ENCODE measurements at places on chromosomes 7 and 10.

DNA sequence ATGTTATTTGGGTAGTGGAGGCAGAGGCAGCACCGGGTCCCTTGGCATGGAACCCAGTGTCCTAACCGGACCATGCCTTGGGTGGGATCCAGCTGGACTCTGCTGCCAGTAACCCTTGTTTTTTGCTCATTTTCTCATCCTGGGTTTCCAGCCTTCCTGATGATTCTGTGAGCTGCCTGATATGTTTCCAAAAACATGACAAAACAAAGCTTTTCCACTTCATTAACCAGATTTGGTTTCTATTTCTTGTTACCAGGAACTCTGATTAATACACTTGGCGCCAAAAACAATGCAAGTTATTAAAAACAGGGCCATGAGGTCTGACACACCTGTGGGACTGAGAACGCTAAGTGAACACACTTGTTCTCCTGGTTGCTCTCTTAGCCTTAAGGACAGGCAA, 32.8 kb upstream of the DLG5 start:
- DNase-seq: no peak

GRCh38 chr7:116083796-116084195, 53.2 kb upstream of the TFEC start:
- DNase-seq: no peak

DNA sequence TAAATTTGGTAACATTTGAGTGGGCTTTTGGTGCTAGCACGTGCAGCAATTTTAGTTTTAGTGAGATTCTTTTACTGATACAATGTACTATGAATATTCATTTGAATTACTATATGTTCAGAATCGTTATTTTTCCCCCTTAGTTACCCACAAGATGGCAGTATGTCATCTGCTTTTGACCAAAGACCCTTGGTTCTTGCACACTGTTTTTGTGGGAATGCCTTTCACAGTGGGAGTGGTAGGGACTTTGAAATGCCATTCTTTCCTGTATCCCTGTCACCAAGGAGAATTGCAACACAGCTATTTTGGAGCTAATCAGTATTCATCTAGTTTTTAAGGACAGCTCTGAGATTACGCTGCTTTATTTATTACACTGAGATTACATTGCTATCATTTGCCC, 40.6 kb downstream of the SEC23IP start:
- no peak for DNase-seq

DNA sequence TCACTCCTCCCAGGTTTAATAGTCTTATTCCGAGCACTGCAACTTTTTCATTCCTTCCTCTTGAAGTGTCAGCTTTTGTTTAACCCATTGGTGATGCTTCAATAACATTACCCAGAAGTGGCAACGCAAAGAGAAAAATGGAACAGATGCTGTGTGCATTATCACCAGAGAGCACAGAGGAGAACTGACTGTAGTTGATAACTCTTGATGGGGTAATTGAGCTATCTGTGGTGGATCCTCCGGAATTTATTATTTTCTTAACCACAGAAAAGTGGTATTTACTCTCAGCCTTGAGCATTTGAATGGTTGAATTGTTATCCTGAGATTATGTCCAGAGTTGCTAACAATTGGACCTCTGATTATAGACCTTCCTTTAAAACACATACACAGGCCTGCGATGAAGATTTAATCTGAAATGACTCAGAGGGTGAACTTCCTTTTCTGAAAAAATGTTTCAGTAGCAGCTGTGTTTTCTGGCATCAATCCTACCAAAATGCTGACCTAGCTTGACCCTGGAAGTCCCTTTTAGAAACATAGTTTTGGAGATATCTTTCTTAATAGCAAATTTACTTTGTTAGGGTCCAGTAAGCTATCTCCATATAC, 1584.4 kb upstream of the LRRTM3 start:
- no peak for DNase-seq

DNA sequence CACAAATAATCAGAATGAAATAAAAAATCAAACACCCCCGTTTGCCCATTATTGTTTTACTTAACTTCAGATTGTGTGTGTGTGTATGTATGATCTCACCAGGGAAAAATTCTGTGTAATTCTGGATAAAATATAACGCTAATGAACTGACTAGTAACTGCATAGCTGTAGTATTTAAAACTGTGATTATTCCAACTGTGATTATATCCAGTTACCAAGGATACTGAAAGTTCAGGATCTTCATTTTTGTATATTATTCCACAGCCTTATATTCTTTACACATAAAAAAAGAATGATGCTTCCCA, 2.9 kb downstream of the TWIST1 start:
- no peak for DNase-seq

- no peak for DNase-seq
These were observed 209.5 kb downstream of the JCAD start for GRCh38 chr10:29849886-29850285.

DNA sequence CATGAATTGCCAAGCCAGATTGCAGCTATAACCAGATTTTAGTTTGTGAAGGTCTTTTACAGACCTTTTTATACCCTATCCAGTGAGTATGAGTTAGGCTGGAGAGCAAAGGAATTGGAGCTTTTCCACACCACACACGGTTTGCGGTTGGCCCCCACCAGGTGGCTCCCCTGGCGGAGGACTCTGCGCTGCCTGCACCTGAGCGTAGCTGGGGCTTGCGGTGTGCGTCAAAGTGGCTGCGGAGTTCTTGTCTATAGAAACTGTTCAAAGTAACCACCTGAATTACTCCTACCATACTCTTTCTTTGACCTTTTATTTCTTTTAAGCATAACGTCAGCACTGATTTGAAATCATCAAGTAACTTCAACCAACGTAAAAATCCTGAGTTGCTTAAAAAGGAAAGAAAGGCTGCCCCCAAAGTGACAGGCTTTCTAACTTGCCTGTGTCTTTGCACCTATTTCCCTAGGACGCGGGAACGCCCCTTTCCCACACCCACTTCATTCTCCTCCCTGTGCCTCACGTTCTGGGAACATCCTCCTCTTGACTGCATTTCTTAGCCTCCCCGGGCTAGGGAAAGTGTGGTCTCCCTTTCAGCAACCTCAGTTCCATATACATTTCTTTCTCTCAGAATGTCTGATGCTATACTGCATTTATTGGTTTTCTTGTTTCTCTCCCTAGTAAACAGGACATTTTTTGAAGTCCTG, 47.6 kb upstream of the TMEM72 start:
- DNase-seq: no peak

DNA sequence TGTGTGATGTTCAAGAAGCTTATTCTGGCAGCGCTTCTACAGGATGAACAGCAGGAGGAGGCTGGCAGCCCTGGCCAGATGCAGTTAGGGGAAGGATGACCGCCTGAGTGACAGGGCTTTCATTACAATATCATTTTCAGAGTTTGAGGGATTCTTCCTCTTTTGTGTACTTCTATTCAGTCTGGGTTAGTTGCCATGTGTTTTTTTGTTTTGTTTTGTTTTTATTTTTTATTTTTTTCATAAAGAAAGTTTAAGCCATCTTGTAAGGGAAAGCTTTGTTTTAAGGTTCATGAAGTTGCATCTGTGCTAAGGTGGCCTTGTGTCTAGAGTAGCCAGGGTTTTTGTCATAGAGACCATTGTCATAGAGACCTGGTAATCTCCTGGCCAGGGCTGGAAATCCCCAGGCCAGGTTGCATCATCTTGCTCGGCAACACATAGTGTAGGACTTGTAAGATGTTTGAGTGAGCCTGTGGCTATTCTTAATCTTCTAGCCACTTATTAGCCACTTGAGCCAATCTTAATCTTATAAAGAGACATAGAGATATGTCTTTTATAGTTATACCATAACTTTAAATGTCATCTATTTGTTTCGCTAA, 230.5 kb upstream of the TMEM229A start:
- DNase-seq: no peak

DNA sequence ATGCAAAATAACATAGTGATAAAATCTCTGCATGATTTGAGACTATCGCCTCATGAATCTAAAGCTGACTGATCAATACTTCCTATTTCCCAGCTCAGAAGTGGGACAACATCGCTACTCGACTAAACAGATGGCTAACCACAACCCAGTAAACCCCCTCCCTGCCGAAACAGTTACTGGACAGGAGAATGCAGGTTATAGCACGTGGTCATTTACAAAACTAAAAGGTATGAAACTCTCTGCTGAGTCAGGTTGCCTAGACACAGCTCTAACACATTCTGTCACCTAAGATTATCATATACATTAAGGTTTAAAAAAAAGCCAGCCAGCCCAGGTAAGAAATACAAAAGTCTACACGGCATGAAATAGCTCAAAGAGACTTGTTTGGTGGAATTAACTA, 64.0 kb downstream of the CTBP2 start:
- DNase-seq: no peak

- DNase-seq: no peak
These were observed 6.1 kb downstream of the SAMD9L start for GRCh38 chr7:93142127-93142526.

DNA sequence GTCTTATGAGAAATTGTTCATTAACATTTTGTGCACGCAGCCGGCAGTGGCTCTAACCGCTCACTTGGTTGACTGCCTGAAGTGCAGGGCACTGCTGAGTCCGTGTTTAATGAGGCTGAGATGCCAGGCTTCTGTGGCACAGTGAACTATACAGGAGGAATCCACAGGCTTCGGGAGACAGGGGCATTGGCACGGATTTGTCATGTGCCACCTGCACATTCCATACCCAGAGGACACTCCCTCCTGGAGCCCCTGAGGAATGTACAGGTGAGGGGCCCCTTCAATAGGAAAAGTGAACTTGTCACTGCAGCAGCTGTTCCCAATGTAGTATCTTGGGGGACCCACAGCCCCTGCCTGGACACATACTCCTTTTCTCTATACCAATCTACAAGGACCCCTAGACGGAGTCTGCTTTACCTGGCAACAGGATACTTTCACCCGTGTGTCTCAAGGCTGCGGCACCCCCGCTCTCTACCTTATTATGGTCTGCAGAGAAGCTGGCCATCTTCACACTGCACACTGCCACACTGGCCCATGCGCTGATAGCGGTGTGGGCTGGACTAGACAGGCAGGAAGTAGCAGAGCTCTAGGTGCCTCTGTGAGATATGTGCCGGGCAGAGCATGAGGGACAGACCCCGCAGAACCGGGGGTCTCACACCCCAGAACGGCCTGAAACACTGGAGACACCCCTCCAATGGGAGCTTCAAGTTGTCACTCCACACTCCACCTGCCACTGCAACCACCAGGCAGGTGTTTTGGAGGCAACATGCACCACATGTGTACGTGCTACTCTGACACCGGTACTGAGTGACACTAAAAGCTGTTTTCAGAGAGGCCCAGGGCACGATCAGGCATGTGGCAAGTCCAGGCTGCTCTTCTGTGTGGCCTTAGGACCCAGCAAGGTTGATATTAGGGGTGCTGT, 71.4 kb upstream of the RHEB start:
- no peak for DNase-seq

- DNase-seq: no peak
These were observed 31.8 kb upstream of the AKR1B10 start for GRCh38 chr7:134495546-134495945.

DNA sequence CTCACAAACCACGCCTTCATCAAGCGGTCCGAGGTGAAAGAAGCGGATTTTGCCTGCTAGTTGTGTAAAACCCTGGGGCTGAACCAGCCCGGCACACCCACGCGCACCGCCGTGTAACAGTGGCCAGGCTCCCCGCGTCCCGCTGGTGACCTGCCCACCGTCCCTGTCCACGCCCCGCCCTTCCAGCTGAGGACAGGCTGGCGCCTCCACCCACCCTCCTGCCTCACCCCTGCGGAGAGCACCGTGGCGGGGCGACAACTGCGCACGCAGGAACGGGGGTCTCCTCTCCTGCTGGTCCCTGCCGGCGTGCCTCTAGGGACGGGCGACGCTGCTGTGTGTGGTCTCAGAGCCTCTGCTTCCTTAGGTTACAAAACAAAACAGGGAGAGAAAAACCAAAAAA, 16.9 kb upstream of the TSPAN33 start:
- DNase-seq: no peak

DNA sequence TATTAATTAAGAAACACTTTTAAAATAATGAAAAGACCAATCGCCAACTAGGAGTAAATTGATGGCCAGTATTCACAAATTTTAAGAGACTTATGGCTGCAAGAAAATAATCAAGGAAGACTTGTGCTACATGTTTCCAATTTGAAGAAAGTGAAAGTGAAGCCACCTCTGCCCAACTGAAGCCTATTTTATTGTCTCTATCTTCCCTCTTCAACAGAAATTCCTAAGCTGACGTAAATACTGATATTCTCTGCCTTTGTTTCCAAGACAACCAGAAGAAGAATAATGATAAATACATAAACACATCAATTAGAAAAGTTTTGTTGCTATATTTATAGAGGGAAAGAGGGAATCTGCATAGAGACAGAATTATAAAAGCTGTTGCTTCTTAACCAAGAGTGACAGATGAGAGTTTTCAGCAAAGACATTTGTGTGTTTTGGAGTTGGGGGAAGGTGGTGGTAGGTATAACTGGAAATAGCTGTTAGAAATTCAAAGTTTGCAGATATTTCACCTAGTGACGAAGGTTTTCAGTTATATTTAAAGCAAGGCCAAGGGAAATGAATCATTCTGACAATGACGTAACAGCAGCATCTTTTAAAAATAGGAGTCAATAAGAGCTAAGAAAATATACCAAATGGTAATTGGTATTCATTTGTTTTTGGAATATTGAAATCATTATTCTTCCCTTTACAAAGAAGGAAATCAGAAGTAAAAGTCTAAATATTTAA, 576.6 kb upstream of the SORCS1 start:
- DNase-seq: no peak

DNA sequence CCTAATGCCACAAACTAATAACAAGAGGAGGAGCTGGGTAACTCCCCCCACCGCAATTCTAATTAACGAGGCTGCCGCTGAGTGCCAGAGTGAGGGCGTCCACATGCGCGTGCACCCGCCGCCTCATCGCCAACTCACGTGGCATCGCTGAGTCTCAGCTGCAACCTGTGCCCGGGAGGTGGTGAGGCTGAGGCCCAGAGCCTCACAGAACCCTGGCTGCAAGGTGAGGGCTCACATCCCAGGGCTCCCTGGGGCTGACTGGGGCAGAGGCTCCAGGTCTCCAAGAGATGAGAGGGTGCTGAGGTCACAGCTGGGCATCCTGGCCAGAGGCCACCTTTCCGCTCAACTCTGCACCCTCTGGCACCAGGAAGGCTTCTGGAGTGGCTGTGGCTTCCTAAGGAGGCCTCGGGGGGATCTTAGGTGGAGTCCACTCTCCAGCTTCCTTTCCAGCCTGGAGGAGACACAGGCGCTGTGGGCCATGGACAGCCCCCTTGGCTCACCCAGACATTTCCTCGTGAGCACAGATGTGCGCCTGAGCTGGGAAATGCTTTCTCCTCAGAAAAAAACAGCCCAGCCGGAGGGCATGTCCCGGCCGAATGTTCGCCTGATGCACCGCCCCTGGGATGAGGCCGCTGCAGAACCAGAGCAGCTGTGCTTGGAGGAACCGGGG, 242.6 kb downstream of the MAD1L1 start:
- DNase-seq: no peak

DNA sequence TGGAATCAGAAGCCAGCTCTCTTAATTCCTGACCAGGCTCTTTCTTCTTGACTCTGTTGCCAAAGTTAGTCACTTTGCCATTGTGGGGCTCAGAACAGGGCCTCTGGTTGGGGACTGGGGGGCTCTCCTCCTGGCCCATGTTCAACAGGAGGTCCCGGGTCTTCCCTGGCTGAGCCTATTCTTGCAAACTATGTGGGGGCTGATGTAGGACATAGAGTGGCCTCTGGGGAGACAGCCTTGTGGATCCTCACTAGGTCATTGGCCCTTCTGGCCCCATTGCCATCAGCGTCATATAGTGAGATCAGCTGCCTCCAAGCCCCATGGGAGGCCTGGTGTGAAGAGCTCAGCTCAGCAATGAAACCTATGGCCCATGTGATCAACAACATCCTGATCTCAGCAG, 77.6 kb upstream of the LEP start:
- no peak for DNase-seq
